ENCODE measurements at places on chromosomes 1 and 21. TPM values are rescaled to one million over a fixed set of nuclear protein-coding genes. Genes with fewer than 3 reads are reported as not detected.

Gene C4BPA
- total RNA-seq, result 0.39 TPM

Gene PCAT6
- not detected for total RNA-seq

Gene C1orf210
- 0.99 TPM for total RNA-seq

Gene SPAG17
- 3.3 TPM for total RNA-seq

Gene OR2L3
- total RNA-seq, result not detected

Gene IGSF3
- 47.0 TPM for total RNA-seq

Gene NHLH1
- total RNA-seq, result 0.20 TPM

Gene TMIGD3
- total RNA-seq, result 0.30 TPM

Gene BARHL2
- not detected for total RNA-seq

Gene GBP3
- 7.2 TPM for total RNA-seq

Gene HOOK1
- 13.3 TPM for total RNA-seq

Gene S100A14
- 141 TPM for total RNA-seq

Gene TRIM58
- 7.7 TPM for total RNA-seq

GRCh38 chr1:47827109-47827508, 170.1 kb downstream of the TRABD2B start:
- peak; percentile 36 for DNase-seq

GRCh38 chr1:162151900-162152829, 82.7 kb downstream of the NOS1AP start:
- no peak for DNase-seq

DNA sequence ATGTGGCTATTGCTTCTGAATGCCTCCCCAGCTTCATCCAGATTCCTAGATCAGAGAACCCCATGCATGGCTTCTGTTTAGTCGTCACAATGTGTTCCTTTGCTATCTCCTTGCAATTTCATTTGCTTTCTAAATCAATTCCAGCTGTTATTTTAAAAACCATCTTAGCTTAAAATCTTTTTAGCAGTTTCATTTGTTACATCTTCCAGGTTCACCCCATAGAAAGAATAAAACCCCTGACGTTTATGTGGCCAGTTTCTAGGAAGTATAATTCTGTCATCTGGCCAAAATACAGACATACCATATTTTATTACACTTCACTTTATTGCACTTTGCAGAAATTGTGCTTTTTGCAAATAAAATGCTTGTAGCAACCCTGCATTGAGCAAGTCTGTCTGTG, 278.4 kb downstream of the PTPRC start:
- DNase-seq, result no peak

GRCh38 chr1:235430991-235431390, 63.8 kb downstream of the TBCE start:
- DNase-seq, result no peak

DNA sequence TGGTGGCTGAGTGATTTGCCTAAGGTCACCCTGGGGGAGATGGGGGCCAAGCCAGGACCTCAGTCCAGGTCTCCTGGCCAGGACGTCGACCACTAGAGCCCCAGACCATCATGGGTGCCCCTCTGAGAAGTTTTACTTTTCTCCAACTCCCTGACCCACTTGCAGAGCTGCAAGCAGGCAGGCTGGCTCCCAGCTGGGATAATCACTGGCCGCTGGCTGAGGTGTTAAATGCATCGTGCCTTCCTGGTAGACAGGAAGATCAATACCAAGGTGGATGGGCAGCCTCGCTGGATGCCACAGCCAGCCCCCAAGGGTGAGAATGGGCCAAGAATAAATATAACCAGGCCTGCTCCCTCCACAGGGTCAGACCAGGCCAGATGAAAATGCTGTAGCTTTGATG, 106.2 kb downstream of the EPHB2 start:
- DNase-seq, result no peak

DNA sequence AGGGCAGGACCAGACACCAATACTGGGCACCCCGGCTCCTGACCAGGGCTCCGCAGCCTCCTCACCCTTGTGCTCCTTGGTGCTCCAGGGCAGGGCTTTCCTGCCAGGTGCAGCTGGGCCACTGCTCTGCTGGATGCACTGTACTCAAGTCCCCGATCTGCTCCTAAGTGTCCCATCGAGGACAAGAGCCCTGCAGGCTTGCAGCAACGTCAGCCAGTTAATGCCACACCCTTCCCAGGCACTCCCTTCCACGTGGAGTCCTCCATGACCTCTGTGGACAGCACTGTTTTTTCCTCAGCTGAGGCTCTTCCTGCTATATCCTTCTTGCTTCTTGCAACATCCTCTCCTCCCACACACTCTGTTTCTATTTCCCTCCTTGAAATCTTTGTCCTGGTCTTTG, 94.0 kb upstream of the NGF start:
- no peak for DNase-seq

DNA sequence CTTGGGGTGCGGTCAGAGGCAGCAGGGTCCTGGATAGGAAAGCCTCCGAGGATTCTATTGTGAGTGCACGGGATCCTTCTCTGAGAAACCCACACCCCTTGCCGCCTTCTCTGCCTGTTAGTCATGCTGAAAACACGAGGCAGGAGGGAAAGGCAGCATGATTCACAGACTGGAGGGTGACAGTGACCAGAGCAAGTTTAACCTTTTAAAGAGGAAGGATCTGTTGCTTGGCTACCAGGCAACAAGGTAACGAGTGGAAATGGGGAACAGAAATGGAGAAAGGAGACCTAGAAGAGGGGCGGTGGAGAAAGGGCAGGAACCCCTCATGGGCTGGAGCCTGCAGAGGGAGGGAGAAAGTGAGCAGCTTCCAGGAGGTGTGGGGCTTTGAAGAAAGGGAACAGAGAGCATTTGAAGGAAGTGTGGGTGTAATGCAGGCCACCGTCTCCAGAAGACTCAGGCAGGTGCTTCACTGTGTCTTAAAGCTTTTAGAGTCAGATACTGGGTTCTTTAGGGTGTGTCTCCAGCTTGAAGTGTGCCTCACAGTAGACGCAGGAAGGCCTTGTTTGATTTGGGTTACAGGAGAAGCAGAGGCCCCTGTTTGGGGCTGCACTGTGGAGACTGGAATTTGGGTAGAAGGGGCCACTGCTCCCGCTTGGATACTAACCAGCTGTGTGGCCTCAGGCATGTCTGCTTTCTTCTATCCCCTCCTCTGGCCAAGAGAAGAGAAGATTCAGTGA, 19.1 kb downstream of the OPTC start:
- DNase-seq, result no peak

DNA sequence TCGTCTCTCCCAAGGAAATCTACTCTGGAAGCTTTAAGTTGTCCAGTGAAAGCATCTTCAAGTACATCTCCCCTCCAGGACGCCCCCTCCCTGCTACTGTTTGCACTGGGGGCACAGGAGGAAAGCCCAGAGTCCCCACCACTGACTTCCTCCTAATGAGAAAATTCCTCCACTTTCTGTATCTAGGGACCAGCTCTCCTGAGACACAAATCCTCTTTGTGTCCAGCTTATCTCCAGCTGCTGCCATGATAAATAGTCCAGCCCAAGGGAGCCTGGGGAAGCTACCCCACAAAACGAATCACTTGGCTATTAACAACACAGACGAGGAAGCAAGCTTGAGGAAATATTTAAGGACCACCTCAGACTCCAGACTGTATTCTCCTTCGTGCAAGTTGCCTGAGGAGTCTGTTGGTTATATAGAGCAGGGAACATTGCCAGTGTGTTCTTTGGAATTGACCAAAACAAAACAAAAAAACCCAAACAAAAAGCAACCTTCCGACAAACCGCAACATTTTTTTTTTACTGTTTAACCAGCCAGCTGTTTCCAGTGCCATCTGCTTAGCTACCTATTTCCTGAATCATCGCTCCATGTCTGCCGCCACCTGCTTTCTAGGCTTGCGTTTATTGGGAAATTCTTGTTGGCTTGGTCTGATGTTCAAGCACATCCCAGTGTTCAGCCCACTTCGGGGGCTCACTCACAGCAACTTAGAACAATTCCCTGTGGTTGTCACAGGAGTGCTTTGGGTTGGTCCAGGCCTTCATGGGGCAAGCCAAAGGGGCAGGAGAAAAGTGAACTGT, 7.7 kb downstream of the C1orf226 start:
- DNase-seq, result no peak

DNA sequence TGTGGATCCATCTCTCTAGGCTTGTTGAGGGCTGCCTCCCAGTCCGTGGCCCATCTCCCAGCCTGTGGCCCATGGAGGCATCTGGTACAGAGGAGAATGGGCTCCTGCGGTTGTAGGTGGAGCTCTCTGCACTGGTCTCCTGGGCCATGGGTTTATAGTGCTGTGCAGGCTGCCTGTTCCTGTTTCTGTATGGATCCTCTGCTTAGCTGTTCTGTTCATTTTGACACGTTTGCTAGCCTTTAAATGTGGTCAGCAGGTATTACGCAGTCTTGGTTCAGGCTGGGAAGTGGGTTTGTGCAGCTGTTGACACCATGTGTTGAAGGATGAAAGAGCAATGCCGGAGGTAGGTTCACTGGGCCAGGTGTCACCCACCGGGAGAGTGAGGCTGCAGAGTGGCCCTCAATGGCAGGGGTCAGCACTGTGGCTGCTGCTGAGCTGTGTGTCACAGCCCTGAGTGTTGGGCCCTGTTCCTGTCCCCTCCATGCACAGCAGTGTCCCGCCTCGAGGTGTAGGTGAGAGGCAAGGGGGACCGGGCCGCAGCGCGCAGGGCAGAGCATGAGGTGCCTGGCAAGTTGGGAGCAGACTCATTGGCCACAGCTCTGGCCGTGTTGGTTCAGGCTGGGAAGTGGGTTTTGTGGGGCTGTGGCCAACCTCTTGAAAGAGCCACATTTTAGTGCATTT, 39.0 kb downstream of the SNAP47 start:
- no peak for DNase-seq

DNA sequence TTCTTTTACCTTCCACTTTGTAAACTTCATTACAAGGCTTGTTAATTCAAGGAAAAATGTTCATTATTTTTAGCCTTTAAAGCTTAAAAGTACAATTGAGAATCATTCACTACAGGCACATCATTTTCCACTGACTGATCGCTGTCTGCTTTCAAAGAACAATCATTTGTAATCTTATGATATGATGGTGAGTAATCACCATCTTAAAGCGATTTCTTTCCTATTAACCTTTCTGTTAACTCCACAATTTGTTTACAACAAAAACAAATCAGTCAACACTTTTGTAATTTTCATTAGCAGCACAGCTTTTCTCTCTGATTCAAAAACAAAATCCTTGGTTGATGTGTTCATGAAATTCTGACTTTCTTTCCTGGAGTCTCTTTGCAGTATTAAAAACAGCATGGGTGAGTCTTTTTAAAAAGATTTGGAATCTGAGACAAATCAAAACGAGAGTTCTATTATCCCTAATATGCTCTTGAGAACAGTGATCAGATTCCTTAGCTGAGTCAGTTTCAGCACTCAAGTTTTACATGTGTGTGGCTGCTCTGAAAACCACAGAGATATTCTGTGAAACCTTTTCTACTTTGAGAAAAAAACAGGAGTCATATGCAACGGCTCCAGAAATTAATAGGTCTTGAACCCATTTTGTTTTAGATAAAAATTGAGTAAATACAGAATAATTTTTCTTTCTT, 145.8 kb upstream of the TMPRSS15 start:
- no peak for DNase-seq

DNA sequence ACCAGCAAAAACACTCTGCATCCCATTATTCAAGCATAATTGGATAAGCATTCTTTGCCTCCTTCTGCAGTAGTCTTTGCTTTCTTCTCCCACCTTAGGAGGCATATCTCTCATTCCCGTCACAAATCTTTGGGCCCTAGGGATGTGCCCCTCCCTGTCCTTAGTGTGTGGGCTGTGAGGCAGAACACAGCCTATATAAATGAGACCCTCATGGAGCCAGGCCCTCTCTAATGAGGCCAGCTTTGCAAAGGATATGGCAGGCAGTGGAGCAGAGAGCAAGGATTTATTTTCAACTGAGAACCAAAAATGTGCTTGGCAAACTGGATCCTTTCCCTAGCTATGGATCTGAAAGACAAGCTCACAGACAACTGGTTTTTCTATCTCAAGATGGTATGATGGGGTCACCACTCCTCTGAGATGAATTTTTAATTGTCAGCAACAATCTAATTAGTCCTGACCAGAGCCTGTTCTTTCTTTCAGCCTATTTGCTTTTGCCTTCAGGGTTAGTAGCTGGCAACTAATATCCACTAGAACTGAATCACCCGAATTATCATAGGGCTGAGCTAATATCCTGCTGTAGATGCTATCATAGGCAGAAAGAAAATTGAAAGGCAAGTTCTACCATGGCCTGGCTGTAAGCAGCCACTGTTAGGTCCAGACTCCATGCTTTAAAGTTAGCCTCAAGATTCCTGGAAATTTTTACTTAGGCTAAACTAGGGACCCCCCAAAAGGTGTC, 134.2 kb downstream of the SYT2 start:
- DNase-seq, result no peak

DNA sequence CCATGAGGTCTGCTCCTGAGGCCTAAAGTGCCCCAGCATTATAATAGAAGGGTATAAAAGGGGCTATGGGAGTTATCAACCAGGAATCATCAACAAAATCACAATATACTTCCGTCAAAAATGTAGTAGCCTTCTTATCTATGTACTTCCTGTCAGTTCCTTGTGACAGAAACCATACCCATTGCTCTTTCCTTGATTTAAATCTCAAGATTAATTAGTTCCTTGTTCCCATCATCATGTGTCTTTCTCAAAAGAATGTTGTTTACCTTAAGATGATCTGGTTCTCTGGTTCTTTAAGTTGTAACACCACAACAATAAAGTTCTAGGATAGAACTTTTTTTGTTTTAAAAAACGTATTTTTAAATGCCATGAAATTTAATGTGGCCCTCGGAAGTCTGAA, 833.3 kb downstream of the LTN1 start:
- no peak for DNase-seq

DNA sequence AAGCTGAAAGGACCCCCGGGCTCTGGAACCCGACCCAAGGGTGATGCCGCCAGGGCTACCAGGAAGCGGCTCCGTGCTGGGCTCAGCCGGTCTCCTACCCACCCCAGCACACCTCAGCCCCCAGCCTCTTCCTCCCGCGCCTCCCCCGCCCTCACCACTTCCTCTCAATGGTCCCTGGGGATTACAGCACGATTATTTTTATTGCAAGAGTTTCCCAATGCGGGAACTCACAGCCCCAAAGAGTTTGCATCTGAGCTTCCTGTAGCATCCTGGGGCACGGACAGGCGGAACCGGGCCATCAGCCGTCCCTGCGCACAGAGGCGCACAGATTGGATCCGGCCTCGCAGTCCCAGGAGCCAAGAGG, 8.7 kb upstream of the SLX9 start:
- no peak for DNase-seq

- DNase-seq, result no peak
Observed at GRCh38 chr1:202991112-202991511, 16.1 kb upstream of the TMEM183A start.

DNA sequence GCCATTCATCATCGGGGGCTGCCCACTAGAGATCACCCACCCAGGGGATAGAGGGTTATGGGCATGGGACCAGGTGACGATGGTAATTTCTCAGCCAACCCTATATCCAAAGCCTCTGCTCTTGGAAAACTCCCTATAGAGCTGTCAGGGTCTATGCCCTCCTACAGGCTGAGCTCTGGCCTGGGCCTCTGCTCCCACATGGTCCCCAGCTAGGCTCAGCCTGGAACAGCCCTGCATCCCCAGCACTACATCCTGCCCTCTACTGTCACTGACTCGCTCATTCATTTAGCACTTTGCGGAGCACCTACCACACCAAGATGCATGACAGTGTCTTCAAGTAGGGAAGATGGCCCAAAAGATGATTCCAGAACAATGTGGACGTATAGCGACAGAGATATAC, 45.0 kb upstream of the EPS8L3 start:
- DNase-seq, result no peak
